ENCODE measurements at places on chromosomes 1 and 21. TPM values are rescaled to one million over a fixed set of nuclear protein-coding genes. Genes with fewer than 3 reads are reported as not detected.
A peak's percentile ranks its signal among the peaks of the same experiment; 100 is the strongest.

DNA sequence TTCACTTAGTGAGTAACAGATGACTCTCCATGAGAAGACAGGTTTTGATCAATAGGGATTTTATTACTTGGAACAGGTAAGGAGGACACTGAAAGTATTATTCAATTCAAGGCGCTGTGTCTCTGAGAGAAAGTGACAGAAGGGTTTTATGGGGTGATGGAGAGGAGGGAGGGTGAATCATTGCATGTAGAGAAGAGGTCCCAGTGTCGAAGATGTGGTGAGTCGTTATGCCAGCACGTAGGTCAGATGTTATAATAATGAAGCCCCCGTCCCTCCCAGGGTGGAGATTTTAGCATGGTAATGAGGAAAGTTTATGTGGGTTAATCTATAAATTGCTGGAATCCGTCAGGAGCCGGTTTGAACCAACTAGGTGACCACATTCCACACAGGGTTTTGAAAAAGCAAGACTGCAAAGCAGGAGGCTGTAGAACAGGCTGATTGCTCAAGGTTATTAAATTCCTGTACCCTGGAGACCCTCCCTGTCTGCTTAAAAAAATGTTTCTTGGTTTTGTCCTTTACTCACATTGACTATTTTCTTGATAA, 586.4 kb upstream of the TMPRSS15 start:
- DNase-seq, result no peak

GRCh38 chr21:43608225-43608624, 51.1 kb downstream of the HSF2BP start:
- DNase-seq, result no peak

DNA sequence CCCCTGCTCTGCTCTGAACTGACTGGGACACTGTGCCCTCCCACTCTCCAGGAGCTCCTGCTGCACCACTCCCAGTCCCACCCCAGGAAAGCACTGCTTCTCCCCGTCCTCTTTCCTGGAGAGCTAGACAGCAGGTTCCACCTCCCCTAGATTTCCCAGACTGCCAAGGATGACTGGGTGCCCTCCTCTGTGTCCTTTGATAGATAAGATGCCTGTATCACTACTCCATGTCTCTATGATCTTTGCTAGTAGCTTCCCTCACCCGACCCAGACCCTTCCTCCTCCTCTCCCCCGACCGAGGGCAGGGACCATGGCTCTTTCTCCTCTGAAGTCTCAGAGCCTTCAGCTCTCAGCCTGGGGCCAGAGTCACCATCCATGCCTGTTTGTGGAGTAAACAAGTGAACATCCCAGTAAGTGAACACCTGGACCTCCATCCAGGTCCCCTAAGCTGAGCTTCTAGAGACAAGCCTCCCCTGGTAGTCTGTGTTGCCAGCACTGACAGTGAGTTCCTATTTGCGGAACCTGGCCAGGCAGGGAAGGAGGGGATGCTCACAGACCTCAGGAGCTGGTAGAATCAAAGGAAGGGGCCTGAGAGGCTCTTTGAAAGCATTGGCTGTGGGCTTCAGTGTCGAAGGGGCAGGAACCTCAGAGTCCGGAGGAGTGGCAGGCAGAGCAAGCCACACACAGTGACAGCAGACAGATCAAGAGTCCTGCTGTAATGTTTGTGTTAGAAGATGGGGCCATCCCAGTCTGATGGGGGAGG, 104.0 kb downstream of the PAX7 start:
- no peak for DNase-seq

DNA sequence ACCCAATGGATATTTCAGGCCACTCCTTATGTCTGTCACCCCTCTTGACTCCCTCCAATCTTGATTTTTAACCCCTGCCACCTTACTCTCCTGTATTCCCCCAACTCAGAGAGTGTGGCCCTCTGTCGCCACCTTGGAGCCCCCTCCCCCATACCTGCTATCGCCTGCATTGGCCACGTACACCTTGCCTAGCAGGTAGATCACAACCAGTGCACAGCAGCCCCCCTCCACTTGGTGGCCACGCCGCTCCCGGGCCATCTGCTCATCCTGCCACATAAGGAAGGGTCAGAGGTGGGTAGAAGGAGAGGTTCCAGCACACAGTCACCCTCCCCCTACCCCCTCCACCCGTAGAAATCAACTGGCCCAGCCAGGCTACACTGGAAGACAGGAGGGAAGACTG, 2.9 kb downstream of the PPM1J start:
- no peak for DNase-seq

DNA sequence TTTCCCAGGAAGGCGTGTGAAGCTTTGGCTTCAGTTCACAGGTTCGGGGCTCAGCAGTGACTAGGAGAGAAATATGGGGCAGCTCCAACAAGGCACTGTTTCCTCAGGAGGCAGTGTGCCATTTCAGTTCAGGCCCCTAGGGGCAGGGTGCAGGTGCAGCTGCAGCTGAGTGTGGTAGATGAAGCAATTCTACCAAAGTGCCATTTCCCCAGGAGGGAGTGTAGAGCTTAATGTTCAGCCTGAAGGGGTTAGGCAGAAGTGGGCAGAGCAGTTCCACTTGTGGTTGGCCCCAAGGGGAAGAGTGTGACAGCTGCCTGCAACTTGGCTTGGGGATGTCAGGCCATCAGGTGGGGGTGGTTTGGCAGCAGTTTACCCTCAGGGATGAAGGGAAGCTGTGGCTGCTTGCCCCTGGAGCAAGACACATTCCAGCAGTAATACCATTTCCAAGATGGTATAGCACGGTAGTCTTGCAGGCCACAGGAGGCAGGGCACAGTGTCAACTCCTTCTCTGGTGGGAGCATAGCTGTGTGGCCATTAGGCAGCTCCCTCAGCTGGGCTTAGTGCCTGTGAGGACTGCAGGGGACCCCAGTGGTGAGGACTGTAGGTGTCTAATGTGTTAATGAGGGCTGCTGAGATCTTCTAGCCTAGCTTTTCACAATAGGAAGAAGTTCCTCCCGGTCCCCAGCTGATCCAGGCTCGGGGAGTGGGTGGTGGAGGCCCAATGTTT, 34.7 kb downstream of the RGSL1 start:
- DNase-seq, result no peak

DNA sequence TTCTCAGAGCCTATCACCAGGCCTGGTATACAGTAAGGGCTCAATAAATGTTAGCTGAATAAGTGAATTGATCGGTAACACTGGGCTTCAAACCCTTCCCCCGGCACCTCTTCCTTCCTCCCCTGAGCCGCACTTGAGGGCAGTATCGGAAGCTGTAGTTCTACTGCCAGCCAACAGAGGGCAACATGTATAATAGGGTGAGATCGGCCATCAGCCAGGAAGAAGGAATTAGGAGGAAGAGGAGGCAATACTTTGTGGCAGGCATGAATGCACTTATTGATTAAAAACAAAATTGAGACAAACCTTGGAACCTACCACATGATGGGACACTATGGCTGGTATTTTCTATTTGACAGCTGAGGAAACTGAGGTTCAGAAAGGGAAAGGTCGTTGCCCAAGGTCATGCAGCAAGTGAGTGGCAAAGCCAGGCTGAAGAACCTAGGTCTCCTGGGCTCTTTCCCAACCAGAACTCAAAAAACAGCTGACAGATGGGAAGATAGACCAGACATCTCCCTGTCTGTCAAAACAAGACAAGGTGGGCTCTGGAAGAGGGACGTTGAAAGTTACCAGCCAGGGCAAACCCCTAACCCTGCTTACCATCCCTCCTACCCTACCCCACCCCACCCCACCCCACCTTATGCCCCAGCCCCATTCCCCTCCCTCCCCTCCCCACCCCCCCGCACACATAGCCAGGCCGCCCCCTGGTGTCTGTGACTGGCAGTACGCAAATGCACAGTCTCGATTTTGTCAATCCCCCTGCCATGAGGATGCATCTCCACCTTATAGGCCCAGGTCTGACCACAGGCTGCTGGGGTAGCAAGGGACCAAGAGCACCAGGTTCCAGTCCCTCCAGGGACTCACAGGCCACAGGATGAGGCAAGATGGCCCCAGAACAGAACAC, 107.3 kb upstream of the RUNX3 start:
- DNase-seq, result peak; percentile 43

DNA sequence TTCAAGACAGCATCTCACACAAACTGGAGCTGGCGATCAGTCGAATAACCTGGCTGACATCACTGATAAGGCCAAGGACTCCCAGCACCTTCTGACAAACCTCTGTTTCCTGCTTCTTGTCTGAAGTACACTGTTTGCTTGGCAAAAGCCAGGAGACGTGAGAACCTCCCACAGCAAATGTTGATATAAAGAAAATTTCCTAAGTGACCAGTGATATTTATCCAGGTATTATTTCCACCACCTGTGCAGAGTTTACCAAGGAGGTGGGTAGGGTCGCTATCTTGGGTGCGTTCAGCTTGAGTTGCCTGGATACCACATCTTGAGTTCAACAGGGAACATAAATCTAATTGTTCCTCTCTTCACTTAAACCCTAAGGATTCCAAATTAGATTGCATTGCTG, 72.9 kb downstream of the SETD4 start:
- DNase-seq, result no peak

- no peak for DNase-seq
Measured at GRCh38 chr21:23809573-23809972, 1797.7 kb downstream of the MRPL39 start.

GRCh38 chr1:241114699-241115233, 242.2 kb downstream of the RGS7 start:
- no peak for DNase-seq

DNA sequence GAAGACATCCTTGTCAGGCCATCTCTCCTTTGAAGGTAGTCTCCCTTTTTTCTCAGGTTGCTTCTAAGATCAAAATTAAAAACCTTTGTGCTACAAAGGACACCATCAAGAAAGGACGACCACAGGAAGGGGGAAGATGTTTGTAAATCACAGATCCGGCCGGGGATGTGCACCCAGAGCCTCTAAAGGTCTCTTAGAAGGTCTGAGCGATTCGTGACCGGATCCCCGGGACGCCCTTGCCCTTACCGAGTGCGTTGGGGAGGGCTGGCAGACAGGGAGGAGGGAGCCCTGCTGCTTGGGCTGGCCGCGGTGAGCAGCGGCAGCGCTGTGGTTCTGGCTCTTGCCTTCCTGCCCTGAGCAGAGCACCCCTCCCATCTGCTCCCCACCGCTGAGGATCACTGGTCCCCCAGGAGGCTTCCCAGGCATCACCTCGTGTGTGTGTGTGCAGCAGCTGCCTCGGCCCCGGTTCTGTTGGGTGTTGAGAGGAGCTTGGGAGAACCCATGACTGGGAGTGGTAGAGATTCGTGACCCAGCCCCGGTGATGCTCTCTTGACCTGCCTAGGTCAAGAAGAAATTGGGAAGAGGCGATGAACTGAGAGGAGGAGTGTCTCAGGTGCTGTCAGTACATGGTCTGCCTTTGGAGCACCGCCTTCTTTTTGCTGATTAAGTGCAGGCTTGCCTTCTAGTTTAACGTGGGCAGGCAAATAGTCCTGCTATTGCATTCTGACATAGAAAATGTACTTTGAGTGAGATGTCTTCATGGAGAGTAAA, 34.5 kb downstream of the AGPAT3 start:
- no peak for DNase-seq

DNA sequence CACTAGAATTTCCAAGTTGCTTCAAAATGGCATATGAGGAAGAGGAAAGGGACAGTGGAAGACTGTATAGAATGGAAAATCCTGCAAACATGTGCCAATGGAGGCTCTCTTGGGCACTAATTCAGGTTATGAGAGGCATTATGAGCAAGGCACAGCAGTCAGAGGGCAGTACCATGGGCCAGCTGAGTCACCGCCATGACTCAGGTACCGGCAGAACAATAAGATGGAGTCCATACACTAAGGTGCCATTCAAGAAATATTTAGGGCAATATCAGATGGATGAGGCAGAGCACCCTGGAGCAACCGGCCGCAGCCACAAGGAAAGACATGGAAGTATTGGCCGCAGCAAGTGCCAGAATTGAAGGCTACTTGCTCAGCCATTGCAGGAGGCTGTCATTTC, 25.6 kb upstream of the VAV3 start:
- no peak for DNase-seq

DNA sequence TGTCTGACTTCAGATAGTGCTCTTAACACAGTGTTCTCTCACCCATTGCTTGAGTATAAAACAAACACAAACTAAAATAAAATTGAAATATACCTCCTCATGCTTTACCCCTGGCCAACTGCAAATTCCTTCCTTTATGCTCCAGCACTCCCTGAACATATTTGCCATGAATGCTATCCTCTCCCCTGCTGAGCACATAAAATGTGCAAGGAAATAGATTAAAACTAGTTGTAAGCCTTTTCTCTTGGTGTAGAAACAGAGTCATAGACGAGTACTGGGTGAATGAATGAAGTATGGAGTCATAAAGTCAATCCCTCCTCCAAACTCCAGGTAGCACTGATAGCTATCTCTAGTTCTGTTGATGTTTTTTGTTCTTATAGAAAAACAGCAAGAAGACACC, 2.6 kb downstream of the GPR161 start:
- no peak for DNase-seq

The INKA2 gene
- 2.2 TPM for total RNA-seq

The KRTAP11-1 gene
- not detected for total RNA-seq

The HES2 gene
- 0.21 TPM for total RNA-seq

The NUDT4B gene
- total RNA-seq, result 0.68 TPM

The CRP gene
- not detected for total RNA-seq

The AVPR1B gene
- total RNA-seq, result not detected

The CDA gene
- total RNA-seq, result not detected
